NCI-H1105 (cell line): ENCODE measurements at places on chromosomes 11 and 22.
A peak's percentile ranks its signal among the peaks of the same experiment; 100 is the strongest.

GRCh38 chr22:50627642-50628542 is at the start of gene ARSA:
Gene ARSA, minus strand, starts transcription at chr22:50628152. Its CDS starts 373 bp downstream, at chr22:50627779.
- DNase-seq: peak; percentile 57

DNA sequence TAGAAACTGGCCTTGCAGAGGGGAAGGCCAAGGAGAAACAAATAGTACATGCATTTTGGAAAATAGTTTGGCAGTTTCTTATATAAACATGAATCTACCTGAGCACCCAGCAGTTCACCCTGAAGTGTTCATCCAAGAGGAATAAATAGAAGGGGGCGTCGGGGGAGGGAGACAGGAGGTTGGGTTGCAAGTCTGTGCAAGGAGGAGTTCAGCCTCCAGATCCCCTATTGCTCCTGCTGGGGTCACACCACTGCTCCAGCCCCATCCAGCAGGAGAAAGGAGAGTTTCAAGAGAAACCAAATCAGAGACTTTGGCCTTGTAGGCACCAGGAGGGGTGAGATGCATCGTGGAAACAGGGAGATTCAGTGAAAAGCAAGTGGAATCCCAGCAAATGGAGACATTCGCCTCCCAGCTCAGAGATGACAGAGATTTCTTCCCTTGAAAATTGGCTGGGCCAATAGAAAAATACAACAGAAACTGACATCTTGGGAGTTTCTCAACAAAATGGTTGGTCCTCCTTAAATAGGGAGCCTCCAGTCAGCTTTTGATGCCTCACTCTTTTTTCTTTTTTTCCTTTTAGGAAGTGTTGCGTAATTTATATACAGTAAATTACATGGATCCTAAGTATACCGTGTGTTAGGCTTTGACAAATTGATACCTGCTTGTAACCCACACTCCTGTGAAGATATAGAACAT is 34.1 kb downstream of the OTOG start:
- no peak for DNase-seq

DNA sequence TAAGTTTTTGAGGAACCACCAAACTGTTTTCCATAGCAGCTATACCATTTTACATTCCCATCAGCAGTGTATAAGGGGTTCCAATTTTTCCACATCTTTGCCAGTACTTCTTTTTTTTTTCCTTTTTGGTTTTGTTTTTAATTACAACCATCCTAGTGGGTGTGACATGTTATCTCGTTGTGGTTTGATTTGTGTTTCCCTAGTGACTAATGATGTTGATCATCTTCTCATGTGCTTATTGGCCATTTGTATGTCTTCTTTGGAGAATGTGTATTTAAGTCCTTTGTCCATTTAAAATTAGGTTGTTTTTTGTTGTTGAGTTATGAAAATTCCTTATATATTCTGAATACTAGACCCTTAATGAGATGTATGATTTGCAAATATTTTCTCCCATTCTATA is 59.3 kb downstream of the STIM1 start:
- DNase-seq: no peak

- DNase-seq: no peak
Observed at GRCh38 chr11:111376181-111376871, 2.7 kb downstream of the POU2AF1 start.

DNA sequence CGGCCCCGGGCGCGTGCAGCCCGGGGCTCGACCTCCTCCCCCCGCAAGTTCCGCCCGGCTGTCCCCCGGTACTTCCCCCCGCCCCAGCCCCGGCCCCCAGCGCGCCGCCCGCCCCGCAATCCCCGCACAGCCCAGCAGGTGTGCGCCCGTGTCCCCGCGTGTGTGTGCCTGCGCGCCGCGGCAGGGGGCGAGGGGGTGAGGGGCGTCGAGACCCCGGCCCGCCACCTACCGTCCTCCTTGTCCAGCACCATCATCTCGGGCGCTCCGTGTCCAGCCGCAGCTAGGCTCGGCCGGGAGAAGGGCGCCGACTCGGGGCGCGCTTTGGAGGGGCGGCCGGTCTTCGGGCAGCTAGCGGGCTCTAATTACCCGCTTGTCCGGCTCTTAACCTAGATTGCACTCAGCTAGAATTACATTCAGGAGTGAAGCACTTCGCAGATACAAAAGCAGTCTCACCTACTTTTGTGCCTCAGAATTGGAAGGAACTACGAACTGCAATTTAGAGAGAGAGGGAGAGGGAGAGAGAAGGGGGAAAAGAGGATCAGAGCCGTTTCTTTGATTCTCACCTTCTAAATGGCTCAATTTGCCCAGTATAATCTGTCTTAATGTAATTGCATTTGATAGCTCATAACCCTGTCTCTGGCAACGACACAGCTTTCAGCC is 439 bp downstream of the LMO1 start:
- DNase-seq: peak; percentile 33

DNA sequence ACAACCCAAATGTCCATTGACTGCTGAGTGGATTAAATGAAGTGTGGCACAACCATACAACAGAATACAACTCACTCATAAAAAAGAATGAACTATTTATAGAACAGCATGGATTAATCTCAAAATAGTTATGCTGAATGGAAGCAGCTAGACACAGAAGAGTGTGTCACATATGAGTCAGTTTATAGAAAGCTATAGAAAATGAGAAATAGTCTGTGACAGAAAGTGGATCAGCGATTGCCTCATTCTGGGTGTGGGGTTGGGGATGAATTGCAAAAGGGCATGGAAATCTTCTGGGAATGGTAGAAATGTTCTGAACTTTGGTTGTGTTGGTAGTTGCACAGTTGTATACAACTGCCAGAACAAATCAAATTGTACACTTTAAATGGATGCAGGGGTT is 37.4 kb downstream of the PRR5L start:
- no peak for DNase-seq
